ENCODE measurements at places on chromosomes 5 and 9. TPM values are rescaled to one million over a fixed set of nuclear protein-coding genes. Genes with fewer than 3 reads are reported as not detected.

Gene SCGB3A2
- total RNA-seq = not detected

Gene GBGT1
- total RNA-seq = 20.5 TPM

Gene ZNF474
- total RNA-seq = not detected

Gene PRPF4
- total RNA-seq = 21.4 TPM

Gene TMEM38B
- 10.7 TPM for total RNA-seq

Gene GHR
- 22.8 TPM for total RNA-seq

Gene IFNE
- not detected for total RNA-seq

Gene PITX1
- total RNA-seq = 1.6 TPM

Gene HRH2
- 1.5 TPM for total RNA-seq

Gene OTULINL
- total RNA-seq = 1.9 TPM

Gene NR2F1
- total RNA-seq = 24.1 TPM

Gene SAXO1
- not detected for total RNA-seq

Gene PDE4D
- 170 TPM for total RNA-seq

Gene PAEP
- not detected for total RNA-seq

GRCh38 chr9:93562157-93562556 is 14.2 kb upstream of the PHF2 start:
- DNase-seq = no peak

DNA sequence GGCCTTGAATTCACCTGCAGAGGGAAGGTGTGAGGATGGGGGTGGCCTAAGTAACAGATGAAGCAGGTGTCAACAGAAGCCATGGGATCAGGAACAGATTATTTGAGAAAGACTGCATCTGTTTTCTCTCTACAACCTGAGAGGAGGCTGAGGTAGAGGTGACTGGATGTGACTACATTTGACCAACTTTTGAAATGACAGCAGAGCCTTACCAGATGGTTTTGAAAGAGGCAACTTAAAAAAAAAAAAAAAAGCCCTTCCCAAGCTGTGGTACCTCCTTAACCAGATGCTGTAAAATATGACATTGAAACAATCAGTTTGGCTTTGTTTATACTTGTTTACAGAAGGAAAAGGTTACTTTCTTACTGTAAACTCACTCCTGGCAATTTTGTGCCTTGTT is 108.6 kb downstream of the TRIO start:
- DNase-seq = no peak

DNA sequence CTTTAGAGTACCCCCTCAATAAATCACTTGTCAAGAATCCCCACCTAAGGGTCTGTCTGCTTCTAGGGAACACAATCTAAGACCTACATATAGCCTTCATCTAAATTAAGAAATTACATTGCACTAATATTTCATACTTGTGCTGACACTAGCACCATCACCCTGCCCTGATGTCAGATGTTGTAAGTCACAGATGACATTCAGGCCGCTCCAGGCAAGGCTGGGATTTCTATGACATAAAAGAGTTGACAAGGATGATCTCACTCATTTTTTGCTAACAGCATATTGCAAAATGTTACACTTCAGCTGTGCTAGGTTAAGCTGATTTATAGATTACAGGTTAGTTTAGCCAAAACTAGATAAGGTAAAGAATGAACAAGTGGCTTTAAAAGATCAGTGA is 372.5 kb upstream of the GRIA1 start:
- DNase-seq = no peak

DNA sequence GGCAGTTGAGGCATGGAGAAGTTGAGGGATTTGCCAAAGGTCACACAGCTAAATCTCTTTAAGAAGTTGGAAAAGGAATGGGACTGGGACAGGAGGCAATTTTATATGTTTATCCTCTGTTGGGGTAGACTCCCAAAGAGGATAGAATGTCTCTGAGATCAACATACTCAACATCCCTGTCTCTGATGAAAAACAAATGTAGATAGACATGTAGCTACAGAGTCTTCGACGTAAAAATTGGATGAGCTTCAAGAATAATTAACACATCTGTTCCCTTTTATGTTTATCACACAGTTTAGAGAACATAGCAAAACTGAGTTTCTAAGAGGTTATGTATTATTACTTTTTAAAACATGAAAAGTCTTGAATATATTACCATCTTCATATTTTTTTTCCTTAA is 204.6 kb upstream of the CD180 start:
- no peak for DNase-seq

DNA sequence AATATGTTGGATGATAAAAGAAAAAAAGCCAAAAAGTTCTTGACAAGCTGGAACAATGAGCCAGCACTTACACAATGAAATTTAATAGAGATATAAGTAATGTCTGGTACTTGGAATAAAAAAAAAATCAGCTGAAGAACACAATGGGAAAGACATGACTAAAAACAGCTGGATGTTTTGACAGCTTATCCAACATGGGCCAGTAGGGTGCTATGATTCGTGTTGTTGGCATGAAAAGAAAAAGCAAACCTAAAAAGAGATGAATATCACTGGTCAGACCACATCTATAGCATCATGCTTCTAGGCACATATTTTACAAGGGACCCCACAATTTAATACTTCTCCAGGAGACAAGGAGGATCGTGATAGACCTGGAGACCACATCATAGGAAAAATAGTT is 175.3 kb downstream of the ARL15 start:
- no peak for DNase-seq

- peak; percentile 73 for DNase-seq
Measured at GRCh38 chr5:169299663-169300467, 1.1 kb downstream of the SLIT3 start.

GRCh38 chr5:170923910-170924620 is 62.2 kb downstream of the RANBP17 start:
- no peak for DNase-seq

- DNase-seq = peak; percentile 79
Measured at GRCh38 chr9:136484153-136485048, 1.6 kb upstream of the SEC16A start.

DNA sequence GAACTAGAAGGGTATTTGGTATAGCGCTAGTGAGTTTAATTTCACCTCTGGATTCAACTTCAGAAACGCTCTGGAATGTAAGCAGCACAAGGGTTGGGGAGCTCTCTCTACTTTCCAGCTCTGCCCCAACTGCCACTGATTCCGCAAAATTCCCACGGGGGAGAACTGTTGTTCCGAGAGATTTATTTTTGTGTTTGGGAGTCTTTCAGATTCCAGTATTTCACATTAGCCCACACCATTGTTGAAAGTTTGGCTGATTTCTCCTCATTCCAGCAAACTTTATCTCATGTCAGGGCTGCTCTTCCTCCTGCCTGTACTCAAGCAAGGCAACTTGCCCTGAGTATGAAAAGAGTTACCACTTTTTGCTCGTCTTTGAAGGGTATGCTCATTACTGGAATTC is 198.5 kb upstream of the EGFLAM start:
- DNase-seq = no peak

- DNase-seq = no peak
Measured at GRCh38 chr5:90022711-90023053, 386.9 kb downstream of the CETN3 start.

GRCh38 chr5:122126756-122127321 is 2.5 kb upstream of the ZNF474 start:
- DNase-seq = peak; percentile 62

GRCh38 chr5:124697933-124698591 is 48.4 kb downstream of the ZNF608 start:
- no peak for DNase-seq

DNA sequence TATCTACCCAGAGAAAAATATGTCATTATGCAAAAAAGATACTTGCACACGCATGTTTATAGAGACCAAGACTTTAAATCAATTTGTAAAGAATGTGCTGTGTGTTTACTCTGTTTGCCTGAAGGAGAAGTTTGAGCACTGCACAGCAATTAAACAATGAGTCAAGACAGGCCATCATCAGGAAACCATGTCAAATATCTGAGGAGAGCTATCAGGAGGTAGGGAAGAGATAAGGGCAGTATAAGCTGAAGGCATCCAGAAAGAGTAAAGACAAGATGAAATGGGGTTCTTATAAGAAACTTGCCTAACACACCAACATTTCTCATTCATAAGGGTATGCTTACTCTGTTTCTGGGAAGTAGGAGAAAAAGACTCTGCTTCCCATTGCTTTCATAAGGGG is 405.8 kb upstream of the PTGER4 start:
- DNase-seq = no peak

- DNase-seq = no peak
Measured at GRCh38 chr5:172918421-172919371, 40.5 kb upstream of the RPL26L1 start.

DNA sequence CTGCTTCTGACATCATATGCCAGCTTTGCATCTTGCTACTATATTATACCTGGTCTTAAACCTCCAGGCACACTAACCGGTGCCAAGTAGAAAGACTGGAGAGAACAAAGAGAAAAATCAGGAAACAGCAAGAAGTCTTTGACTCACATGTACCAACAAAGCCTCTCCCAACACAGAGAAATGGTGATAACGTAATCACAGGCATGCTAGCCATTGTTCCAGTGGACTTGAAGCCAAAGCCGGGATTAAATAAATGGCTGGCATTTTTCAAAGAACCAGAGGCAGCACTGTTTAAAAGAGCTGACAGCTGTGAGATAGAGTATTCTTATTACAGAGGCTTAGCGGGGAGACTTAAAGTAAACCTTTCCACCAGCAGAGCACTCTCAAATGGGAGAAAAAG is 148.4 kb upstream of the NFIL3 start:
- no peak for DNase-seq

GRCh38 chr9:89386797-89387196 is 68.5 kb downstream of the SECISBP2 start:
- DNase-seq = no peak

- DNase-seq = no peak
Measured at GRCh38 chr5:16856531-16856930, 79.6 kb downstream of the MYO10 start.

GRCh38 chr9:89312222-89312571 is 1.2 kb downstream of the CKS2 start:
- no peak for DNase-seq

GRCh38 chr9:91782708-91783214 is 167.3 kb downstream of the ROR2 start:
- DNase-seq = peak; percentile 55

GRCh38 chr5:61048534-61048933 is 103.5 kb downstream of the NDUFAF2 start:
- DNase-seq = no peak

- no peak for DNase-seq
Measured at GRCh38 chr9:82673919-82674318, 389.0 kb downstream of the RASEF start.

DNA sequence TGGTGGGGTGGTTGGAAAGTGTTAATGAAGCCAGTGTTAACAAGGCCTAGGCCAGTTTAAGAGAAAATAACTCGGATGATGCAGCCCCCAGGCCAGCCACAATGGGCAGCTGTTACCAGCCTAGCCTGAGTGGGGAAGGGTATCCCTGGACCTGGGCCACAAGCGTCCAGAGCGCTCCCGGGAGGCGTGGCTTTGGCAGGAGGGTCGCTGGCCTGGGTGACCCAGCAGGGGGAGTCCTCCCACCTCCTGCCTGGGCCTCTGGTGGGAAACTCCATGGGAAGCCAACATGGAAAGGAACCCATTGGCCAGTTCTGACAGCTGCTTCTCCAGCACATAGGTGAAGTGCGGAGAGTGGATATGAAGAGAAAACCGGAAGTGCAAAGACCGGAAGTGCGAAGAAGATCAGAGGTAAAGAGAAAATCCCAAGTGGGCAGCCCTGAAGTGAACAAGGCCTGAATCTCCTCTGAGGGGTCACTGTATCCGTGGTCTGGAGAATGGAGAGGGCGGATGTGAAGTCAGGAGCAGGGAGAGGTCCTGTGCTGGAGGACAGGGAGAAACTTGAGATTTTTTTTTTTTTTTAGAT is 79.0 kb downstream of the ADCY2 start:
- DNase-seq = no peak

GRCh38 chr5:132776938-132777208 is 166 bp downstream of the SEPTIN8 start:
- DNase-seq = no peak

GRCh38 chr5:179161901-179162300 is 101.7 kb downstream of the ZNF354C start:
- DNase-seq = peak; percentile 52

- no peak for DNase-seq
Measured at GRCh38 chr9:89153232-89154017, 25.2 kb downstream of the SHC3 start.

DNA sequence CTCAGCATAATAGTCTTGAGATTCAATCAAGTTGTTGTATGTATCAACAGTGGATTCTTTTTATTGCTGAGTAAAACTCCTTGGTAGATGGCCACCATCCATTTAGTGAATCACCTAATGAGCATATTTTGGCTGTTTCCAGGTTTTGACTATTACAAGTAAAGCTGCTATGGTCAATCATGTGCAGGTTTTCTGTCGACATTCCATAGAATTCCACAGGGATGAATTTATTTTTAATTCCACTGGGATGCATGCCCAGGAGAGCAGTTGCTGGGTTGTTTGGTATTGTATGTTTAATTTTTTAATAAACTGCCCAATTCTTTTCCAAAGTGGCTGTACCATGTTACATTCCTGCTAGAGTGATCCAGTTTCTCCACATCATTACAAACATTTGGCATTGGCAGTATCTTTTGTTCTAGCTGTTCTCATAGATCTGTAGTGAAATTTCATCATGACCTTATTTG is 10.5 kb upstream of the S1PR3 start:
- no peak for DNase-seq
